Caki2 (cell line): ENCODE measurements at places on chromosomes 7 and 10. TPM values are rescaled to one million over a fixed set of nuclear protein-coding genes. Genes with fewer than 3 reads are reported as not detected.

The FAM25A gene
- total RNA-seq = not detected in 2 replicates

The IFIT2 gene
- 5.9 and 7.9 TPM in 2 replicates for total RNA-seq

The SUN3 gene
- total RNA-seq = not detected in 2 replicates

The ZNF425 gene
- 2.9 and 7.1 TPM in 2 replicates for total RNA-seq

The MEST gene
- 26.0 and 28.6 TPM in 2 replicates for total RNA-seq

The WDFY4 gene
- not detected in 2 replicates for total RNA-seq

The TECTB gene
- total RNA-seq = not detected in 2 replicates

The ASB10 gene
- not detected in 2 replicates for total RNA-seq

The IRF5 gene
- total RNA-seq = 73.4 and 92.1 TPM in 2 replicates

The UTF1 gene
- not detected in 2 replicates for total RNA-seq

DNA sequence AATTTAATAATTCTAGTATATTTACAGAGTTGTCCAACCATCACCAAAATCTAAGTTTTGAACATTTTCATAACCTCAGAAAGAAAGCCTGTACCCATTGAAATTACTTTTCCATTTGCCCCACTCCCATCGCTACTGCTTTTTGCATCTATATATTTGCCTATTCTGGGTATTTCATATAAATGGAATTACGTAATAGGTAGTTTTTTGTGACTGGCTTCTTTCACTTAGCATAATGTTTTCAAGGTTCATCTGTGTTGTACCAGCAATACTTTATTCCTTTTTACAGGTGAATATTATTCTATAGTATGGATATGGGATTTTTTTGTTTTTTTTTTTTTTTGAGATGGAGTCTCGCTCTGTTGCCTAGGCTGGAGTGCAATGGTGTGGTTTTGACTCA is 22.6 kb downstream of the KIF11 start:
- DNase-seq = no peak

DNA sequence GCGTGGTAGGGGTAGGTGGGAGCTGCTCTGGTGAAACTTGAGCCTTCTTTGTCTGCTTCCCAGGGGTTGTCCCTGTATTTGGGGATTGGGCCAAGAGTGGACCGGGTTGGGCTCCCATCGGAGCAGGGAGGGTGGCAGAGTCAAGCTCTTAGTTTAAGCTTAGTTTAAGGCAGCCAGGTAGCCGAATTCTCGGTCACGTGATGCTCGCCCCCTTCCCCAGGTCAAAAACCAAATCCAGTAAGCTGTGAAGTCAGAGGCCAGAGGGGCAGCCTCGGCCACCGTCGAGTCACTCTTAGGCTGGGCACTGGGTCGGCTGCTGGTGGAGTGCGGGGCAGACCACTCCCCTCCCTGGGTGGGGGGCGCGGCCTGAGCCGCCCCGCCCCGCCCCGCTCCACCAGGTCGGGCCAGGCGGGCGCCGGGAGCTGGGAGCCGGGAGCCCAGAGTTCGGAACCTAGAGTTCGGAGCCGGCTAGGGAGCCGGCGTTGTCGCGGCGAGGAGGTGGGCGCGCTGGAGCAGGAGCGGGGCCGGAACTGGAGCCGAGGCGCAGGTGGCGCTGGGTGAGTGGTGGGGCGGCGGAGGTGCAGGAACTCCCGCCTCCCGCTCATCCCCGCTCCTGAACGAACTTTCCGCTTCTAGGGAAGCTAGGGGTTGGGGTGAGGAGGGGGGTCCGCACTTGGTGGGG is 2.8 kb upstream of the LZTS2 start:
- DNase-seq = peak; percentile 47

DNA sequence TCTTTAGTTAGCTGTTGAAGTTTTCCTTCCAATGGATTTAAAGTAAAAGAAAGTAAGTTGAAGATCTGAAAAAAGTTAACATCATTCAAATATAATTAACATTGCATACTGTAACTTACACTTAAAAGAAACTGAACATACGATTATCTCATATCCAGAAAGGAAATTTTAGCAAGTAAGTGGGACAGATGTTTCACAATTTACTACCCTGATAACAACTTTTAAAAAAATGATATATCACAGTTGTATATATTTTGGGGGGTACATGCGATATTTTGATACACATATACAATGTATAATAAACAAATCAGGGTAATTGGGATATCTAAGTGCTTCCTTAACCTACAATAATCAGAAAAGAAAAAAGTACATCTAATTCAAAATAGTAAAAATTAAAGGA is 44.2 kb downstream of the ASZ1 start:
- DNase-seq = no peak

- no peak for DNase-seq
Observed at GRCh38 chr7:128395748-128396147, 14.0 kb downstream of the IMPDH1 start.

- peak; percentile 99 for DNase-seq
Observed at GRCh38 chr7:25854608-25855497, 297.1 kb upstream of the NFE2L3 start.

- no peak for DNase-seq
Observed at GRCh38 chr7:34155220-34155908, 250.0 kb downstream of the BMPER start.

DNA sequence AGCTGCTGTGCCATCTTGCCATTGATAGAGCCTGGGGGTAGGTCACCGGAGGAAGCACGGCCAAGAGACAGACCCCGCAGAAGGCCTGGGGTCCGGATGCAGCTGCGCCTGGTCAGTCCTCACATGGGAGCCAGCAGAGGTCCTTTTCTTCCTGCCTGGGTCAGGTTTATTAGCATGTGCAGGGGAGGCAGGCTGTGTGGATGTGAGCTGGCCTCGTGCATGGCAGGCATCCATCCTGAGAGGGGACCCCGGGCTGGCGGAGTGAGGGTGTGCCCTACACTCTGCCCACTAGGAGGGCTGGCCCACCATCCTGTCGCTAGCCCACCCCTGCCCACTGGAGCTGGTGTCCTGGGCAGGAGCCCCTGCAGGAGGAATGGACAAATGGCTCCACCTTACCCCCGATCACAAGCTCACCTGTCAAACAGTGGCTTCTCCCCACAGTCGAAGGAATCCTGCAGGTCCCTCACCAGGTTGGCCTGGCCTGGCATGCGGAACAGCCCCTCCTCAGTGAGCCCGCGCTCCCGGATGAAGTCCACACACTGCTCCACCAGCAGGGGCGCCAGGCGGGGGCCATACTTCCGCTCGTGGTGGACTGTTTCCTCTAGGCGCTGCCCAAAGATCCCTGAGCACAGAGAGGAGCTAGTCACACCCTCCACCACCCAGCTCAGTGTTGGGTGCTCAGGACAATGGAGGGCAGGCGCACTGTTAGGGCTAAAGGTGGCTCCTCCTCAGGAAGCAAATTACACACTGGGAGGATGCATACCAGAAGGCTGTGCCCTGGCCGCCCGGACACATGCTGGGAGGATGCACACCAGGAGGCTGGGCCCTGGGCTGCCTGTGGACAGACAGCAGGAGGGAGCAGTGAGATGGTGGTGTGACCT is 145.4 kb downstream of the ARHGAP22 start:
- DNase-seq = no peak

- no peak for DNase-seq
Observed at GRCh38 chr10:29859521-29860130, 199.8 kb downstream of the JCAD start.

DNA sequence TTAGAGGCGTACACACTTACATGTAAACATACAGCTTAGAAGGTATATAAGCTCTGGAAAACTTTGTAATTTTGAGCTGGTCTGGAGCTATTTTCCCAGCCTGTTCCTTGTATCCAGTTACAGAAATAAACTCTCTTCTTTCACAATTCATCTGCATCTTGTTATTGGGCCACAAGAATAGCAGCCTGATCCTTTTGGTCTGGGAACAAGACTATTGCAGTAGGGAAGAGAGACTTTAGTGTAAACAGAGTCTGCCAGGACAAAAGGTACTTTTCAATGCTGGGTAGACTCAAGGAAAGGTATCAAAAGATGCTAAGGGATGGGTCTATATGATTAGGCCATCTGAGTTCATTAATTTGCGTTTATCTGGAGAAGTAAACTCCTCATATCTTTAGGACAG is 728.3 kb downstream of the TYW1 start:
- DNase-seq = no peak

DNA sequence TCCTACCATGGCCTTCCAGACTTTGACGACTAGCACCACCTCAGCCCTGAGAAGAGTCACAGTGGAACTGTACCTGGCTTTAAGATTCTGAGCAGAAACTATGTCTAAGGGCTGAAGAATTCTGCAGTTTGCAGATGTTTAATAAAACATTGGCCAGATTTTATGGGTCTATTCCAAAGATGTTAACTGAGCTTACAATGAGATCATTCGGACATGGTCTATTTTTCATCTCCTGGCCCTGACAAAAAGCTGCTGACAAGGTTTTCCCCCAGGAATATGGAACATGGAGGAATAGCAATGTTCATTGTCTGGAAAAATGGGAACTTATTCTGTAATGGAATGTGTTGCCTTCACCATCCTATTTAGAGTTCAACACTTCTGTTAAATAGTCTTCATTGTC is 66.4 kb downstream of the PTF1A start:
- no peak for DNase-seq

DNA sequence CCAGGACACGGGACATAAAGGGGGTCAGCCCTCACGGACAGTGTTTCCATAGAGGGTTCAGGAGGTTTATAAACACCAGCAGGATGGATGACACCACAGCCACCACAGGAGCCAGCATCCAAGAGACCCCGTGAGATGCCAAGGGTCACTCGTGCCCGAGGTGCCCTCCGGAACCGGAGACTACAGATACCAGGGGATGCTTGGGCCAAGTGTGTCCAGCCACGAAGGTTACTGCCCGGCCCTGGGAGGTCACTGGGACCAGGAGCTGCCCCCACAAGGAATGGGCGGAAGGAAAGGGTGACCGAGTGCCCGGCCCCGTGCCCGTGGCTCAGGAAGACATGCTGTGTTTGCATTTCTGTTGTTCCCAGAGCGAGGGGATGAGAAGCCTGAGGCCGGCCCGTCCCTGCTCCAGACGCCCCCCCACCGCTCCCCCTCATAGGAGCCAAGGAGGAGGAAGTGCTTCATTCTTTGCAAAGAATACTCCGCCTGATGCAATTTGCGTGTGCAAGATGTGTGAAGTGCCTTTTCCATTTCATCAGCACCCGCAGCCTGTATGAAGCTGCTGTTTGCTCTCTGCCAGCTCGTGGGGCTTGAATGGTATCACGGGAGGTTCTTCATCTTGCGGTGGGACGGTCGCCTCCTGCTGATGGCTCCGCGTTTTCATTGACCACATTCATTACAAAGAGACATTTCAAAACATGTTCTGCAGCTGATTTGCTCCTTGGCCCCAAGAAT is 176.4 kb downstream of the ELFN1 start:
- DNase-seq = no peak

DNA sequence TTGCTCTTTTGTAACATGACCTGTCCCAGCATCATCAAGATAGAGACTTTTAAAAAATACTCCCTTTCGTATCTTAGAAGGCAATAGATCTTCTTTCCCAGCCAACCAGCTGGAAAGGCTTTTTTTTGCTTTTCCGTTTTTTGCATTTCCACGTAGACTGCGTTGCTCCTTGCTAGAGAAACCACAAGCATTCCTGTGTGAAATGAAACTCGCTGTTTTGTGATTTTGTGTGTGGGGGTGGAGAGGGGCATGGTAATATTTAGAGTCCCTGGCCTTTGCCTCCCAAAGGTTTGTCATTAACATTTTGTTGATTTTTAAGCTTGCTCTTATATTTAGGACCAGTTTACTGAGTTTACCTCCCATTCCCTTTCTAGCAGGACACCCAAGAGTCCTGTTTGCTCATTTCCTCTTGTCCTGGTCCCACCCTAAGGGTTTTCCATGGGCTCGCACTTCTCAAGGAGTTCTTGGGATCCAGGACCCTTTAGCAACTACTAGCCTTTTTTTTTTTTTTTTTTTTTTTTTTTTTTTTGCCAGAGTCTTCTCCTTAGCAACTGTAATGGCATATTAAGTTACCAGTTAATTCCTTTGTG is 243.6 kb downstream of the BICC1 start:
- DNase-seq = peak; percentile 26

- no peak for DNase-seq
Observed at GRCh38 chr7:128059143-128059988, 28.1 kb upstream of the LRRC4 start.

DNA sequence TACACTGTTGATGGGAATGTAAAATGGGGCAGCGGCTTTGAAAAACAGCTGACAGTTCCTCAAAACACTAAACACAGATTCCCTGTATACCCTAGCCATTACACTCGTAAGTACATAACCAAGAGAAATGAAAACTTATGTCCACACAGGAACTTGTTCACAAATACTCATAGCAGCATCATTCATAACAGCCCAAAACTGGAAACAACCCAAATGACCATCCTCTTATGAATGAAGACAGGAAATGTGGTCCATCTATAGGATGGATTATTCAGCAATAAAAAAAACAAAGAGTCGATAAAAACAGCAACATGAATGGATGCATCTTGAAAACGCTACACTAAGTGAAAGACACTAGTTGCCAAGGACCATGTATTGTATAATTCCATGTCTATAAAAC is 23.7 kb downstream of the NMT2 start:
- DNase-seq = no peak

DNA sequence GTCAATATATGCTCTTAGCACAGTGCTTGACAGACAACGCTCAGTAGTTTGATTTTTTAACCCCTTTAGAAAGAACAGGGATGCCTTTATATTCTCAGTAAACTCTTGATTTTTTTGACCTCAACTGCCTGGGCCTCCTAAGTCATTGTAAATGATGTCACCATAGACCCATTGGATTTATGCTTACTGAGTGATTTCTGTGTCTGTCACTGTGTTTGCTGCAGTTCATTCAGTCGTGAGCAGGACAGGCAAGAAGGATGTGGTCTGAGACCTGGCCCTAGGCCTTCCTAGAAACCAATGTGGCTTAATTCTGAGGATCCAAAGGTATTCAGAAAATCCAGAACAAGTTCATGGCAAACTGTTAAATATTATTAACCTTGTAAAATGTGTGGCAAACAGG is 868.1 kb downstream of the XPNPEP1 start:
- no peak for DNase-seq
